ENCODE measurements at places on chromosomes 3 and 15.

DNA sequence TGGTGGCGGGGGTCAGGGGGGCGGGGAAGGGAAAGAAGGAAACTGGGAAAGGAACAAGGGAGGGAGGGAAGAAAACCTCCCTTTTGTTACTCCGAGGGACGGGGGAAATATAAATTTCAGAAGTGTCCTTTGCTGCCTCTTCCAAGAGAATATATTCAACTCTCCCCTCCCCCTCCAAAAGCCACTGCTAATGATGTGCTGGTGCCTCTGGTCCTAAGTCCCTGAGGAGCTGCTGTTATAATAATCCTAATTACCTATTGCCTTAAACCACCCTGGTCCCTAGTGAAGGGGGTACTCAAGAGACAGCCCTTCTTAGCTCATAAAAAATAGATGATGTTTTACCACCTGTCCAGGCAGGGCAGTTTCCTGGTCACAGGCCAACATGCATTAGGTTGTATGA, 118.3 kb upstream of the TRIM42 start:
- DNase-seq, result no peak

DNA sequence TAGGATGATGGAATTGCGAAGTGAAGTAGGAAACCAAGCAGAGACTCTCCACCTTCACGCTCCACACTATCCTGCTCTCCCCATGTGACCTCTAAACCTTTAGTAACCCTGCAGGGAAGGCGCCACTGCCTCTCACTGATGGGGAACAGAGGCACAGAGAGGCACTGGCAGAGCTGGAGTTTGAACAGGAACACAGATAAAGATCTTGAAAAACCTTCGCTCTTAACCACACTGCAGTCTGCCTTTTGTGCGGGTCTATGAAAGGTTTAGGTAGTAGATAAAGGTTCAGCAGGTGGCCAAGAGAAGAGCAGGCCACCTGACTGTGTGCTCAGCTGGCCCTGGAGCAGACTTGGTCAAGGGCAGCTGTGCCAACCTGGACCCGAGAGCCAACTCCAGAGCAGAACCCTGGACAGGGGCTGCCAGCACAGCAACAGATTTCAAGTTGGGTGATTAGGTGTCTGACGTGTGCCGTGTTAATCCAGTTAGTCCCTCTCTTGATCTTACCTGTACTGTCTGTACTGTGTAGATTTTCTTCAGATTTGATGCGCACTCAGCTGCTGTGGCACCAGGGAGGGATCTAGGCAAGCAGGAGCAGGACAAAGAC, 15.2 kb downstream of the EIF4E3 start:
- DNase-seq, result no peak

GRCh38 chr3:122214711-122215110, 31.2 kb downstream of the CASR start:
- no peak for DNase-seq

- DNase-seq, result no peak
Measured at GRCh38 chr15:66675446-66675845, 26.6 kb upstream of the SMAD6 start.

DNA sequence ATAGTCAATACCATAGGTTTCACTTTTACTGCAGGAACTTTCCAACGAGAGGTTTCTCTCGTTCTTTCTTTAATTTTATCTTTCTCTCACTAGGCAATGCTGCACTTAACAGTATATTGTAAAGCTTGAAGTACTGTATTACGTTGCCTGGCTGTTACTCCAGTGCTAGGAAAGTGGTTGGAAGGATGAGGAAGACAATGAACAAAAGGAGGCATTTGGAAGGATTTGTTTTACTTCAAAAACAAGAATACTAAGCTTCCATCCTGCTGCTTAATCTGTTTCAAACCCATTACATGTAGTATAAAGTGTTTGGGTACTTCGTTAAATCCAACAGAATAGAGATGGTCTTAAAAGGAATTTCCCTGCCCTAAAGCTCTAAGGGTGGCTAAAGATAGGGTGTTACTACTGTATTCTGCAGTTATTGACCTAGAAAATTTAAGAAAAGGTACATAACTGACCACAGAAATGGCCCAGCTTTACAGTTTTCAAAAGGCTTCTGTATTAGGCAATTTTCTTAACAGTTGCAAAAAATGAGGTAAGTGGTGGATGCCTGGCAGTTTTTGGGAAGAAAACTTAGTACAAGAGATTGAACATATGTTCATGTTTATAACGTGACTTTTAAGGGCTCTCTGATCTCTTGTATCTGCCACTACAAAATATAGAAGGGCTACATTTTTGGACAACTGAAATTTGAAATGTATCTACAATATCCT, 785 bp upstream of the IFT57 start:
- DNase-seq, result peak; percentile 8

DNA sequence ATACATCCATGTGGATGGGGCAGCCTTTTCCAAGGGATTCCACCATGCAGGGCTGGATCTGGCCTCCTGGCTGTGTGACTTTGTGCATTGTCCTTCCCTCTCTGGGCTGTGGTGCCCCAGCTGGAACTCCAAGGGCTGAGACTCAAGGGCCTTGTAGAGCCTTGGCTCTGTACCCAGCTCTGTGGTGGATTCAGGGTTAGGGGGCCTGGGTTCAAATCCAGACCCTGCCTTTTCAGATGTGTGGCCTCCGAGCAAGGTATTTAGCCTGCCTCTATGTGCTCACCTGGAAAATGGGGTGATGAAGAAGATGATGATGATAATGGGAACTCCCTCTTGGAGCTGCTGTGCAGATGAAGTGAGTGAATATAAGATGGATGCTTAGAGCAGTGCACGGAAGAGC, 161.9 kb downstream of the WNT7A start:
- no peak for DNase-seq

DNA sequence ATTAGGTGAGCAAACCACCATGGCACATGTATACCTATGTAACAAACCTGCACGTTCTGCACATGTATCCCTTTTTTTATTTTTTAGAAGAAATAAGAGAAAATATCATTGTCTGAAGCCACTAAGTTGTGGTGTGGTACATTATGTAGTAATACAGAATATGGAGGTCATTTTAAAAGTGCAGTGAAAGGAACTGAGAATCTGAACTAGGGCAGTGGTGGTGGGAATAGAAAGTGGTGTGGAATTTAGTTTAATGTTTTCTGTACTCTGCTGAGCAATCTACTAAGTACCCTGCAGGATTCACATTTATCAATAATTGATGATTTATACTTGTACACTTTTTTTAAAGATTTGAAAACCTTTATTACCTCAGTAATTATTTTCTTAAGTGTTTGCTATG, 283.5 kb downstream of the CHL1 start:
- DNase-seq, result no peak

- DNase-seq, result peak; percentile 20
Measured at GRCh38 chr3:169695031-169695430, 31.5 kb upstream of the MECOM start.

GRCh38 chr15:80615783-80616391, 79.2 kb upstream of the ABHD17C start:
- DNase-seq, result peak; percentile 82

DNA sequence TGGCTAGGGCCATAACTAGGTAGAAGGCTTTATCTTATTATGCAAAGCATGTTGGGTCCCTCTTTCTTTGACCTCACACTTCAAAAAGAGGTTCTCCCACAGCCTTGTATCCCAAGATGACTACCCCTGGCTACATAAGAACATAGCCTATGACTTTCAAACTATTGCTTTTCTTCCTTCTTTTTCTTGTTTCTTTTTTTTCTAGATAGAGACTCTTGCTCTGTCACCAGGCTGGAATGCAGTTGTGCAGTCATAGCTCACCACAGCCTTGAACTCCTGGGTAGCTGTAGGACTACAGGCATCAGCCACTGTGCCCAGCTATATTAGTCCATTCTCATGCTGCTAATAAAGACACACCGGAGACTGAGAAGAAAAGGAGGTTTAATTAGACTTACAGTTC, 47.2 kb downstream of the DIPK2A start:
- peak; percentile 77 for DNase-seq

- DNase-seq, result peak; percentile 27
Measured at GRCh38 chr3:182967218-182968204, 12.8 kb downstream of the DCUN1D1 start.

DNA sequence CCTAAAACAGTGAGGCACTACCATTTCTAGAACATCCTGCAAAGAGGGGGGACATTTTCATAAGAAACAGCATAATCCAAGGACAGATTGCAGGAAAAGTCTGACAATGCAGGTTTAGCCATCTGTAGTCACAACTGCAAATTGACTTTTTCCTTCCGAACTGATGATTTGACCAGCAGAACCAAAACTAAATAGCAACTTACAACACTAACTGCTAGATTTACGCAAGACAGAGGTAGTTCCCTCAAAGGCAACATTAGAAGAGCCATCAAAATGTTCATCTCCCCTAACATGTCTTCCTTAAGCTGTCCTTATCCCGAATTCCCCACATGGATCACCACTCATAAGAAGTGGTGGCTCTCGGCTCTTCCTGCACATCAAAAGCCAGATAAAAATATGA, 129.6 kb downstream of the GADL1 start:
- no peak for DNase-seq

DNA sequence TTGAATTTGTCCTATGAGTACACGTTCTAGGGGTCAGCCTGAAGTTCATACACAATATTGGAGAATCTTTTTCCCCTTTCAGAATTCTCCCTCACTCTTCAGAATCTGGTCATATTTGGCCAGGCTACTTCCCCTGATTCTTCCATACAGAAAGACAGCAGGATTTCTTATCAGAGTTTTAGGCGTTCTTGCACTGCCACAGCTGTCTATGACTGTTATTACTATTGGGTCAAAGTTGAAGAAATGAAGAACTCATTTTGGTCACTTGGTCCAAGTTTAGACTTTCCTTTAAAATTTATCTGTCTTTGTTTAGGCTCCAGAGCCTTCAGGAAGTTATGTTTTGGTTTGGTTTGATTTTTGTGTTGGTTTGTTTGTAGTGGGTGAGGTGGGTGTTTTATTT, 12.0 kb downstream of the TEX55 start:
- no peak for DNase-seq

GRCh38 chr3:33798113-33798417, 365 bp upstream of the PDCD6IP start:
- DNase-seq, result no peak

- DNase-seq, result no peak
Measured at GRCh38 chr3:147713234-147714133, 304.3 kb downstream of the ZIC1 start.

DNA sequence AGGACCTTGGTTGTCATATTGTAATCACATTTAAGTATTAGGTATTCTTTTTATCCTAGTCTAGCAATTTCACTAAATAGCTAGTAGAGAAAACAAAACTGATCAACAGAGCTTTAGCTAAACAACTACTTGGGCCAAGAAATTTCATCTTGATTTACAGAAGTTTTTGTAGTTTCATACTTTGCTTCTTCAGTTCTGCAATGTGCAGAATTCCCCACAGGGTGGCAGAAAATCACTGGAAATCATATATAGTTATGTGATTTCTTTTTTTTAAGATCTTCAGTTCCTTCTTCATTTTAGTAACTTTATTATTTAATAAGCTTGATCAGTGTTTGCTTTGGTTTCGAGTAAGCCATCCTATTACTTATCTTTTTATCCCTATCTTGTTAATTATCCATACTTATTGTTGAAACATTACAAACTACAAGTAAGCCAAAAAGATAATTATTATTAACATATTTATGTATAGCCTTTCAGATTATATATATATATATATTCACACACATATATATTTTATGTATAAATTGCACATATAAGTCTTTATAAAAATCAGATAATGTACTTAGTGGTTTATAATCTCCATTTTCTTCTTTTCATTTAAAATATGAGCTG, 2.2 kb upstream of the BNIP2 start:
- peak; percentile 57 for DNase-seq

DNA sequence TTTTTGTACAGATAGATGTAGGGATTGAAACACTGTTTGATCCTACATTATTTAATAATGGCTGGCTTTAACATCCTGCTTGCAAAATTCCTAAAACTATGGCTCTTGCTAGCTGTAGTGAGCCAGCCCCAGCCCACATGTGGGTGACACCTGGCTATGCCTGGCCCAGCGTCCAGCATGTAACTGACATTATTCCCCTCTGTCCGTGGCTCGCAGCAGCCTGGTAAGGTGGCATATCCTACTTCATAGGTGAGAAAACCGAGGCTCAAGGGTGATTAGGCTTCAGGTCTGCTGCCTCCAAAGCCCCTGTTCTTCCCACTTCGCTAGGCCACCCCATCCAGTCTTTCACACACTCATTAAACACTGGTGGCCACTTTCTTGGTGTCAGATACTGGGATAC, 1.6 kb downstream of the CALML4 start:
- no peak for DNase-seq

- DNase-seq, result peak; percentile 65
Measured at GRCh38 chr15:38084289-38084688, 149.8 kb downstream of the TMCO5A start.

- no peak for DNase-seq
Measured at GRCh38 chr3:145134738-145135137, 1026.2 kb downstream of the PLOD2 start.

- no peak for DNase-seq
Measured at GRCh38 chr3:4241595-4242170, 61.5 kb upstream of the SETMAR start.

DNA sequence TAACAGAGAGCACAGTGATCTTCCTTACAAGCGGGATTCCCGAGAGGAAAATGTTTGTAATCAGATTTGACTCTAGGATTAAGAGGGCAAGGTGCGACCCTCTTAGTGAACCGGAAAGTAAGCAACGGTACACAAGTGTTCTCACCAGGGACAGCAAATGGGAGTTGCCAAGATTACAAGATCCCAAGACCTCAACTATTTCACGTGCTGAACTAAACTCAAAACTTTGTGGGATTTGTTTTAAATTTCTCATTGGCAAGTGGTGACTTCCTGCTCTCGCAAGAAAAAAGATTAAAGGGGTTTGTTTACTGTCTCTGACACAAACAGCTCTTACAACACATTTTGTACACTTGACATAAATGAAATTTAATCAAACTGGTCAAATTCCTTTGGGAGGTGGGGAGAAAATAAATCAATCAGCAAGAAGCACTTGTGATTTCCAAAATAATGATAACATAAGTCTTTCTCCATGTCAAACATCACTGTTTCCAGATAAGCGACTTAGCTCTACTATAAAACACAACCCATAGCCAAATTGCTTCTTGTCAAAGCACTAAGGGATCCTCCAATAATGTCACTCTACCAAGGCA, 2.2 kb upstream of the PGPEP1L start:
- no peak for DNase-seq

DNA sequence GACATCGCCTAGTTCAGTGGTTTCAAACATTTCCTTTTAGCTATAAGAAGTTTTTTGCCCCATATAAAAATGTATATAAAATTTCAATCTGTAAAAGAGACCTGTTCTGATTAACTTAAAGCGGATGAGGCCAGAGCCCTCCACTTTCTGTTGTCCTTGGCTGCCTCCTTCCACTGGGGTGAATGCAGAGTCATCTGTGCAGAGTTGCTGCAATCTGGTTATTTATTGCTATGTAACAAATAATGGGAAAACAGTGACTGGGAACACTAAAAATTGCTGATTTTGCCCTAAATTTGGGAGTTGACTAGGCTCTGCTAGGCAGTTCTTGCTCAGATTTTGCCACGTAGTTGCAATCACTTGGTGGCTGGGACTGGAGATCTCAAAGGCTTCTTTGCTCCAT, 637.8 kb downstream of the GRM7 start:
- DNase-seq, result no peak

DNA sequence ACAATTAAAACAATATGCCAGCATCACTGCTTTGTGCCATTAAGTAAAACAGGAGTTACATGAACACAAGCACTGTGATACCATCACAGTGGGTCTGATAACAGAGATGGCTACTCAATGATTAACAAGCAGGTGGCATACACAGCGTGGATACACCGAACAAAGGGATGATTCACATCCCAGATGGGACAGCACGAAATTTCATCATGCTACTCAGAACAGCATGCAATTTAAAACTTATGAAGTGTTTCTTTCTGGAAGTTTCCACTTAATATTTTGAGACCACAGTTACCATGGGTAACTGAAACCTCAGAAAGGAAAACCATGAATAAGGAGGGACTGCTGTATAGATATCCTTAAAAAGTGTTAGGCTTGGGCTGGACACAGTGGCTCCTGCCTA, 44.5 kb downstream of the SLC24A1 start:
- peak; percentile 82 for DNase-seq
